ENCODE measurements at places on chromosomes 5 and 9. TPM values are rescaled to one million over a fixed set of nuclear protein-coding genes. Genes with fewer than 3 reads are reported as not detected.

Gene PCDHB9
- total RNA-seq: not detected

Gene ADAMTS19
- not detected for total RNA-seq

Gene SLC1A3
- not detected for total RNA-seq

Gene BASP1
- 0.33 TPM for total RNA-seq

Gene ACOT12
- total RNA-seq: not detected

Gene PALM2AKAP2
- total RNA-seq: 0.71 TPM

Gene SPOCK1
- not detected for total RNA-seq

Gene RGS14
- total RNA-seq: 49.3 TPM

Gene GRK6
- total RNA-seq: 149 TPM

Gene ROR2
- 0.43 TPM for total RNA-seq

Gene COL27A1
- 9.7 TPM for total RNA-seq

- H3K4me3 ChIP-seq: no peak overlapping the region
- no peaks in the 10 kb centered on the region for H3K36me3 ChIP-seq
- peaks cover 20% of the 10 kb centered on the region for H3K27me3 ChIP-seq
- H3K27ac ChIP-seq: no peak overlapping the region
- H3K4me1 ChIP-seq: peaks cover 11% of the 10 kb centered on the region
- no peak for DNase-seq
These were observed 31.8 kb upstream of the ERAP2 start for GRCh38 chr5:96844481-96844990.

GRCh38 chr9:92877531-92878430 is at the start of gene ZNF484:
Gene ZNF484, minus strand, starts transcription at chr9:92878038. Its CDS starts 3,009 bp downstream, at chr9:92875029.
- peaks cover 17% of the 10 kb centered on the region for H3K36me3 ChIP-seq
- DNase-seq: peak; percentile 98
- H3K4me3 ChIP-seq: peak within 1 kb of the TSS; percentile 98
- no peaks in the 10 kb centered on the region for H3K27me3 ChIP-seq
- H3K4me1 ChIP-seq: peaks cover 33% of the 10 kb centered on the region
- H3K27ac ChIP-seq: peak within 1 kb of the TSS; percentile 95

DNA sequence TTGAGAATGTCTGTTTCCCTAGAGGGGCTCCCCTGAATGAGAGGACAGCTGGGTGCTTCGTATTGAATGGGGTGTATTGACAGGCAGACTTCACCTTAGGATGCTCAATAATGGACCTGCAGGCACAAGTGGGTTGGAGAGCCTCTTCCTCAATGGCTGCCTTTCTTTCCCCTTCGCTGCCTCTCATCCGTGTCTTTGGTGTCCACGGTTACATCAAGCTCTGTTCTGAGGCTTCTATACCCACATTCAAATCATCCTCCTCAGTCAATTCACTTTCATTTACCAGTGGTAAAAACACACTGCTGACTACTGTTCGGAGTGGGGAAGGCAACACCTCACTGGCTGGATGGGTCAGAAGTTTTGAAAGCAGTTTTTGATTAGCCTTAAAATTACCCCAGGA is 20.6 kb downstream of the LIX1 start:
- H3K36me3 ChIP-seq: no peaks in the 10 kb centered on the region
- DNase-seq: no peak
- no peak overlapping the region for H3K4me3 ChIP-seq
- H3K4me1 ChIP-seq: no peaks in the 10 kb centered on the region
- H3K27me3 ChIP-seq: peaks cover 23% of the 10 kb centered on the region

DNA sequence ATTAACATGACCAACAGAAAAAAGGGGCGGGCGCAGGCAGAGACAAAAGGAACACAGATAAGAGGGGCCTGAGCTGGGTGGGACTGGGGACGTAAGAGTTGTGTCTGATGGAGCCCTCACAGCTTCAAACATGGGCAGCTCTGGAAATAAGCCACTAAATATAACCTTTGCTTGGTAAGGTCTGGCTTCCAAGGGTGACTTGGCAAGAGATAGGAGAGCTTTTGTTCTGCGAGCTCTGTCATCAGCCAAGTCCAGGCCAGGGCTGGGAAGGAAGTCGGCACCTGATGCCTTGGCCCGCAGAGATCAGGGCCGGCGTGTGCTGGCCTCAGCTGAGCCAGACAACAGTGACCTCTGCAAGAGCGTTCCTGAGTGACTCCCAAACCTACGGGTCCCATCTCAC is 11.8 kb downstream of the TRUB2 start:
- DNase-seq: no peak
- H3K36me3 ChIP-seq: peaks cover 29% of the 10 kb centered on the region
- no peak overlapping the region for H3K27ac ChIP-seq

GRCh38 chr9:87327575-87328125 is 170.0 kb upstream of the DAPK1 start:
- no peak for DNase-seq
- no peaks in the 10 kb centered on the region for H3K4me1 ChIP-seq
- no peak overlapping the region for H3K27ac ChIP-seq
- H3K27me3 ChIP-seq: no peaks in the 10 kb centered on the region

GRCh38 chr9:117907420-117907819 is 203.2 kb downstream of the TLR4 start:
- H3K27ac ChIP-seq: no peak overlapping the region
- H3K27me3 ChIP-seq: no peaks in the 10 kb centered on the region
- no peaks in the 10 kb centered on the region for H3K4me1 ChIP-seq
- no peaks in the 10 kb centered on the region for H3K36me3 ChIP-seq
- no peak for DNase-seq

GRCh38 chr5:35518104-35518503 is 99.6 kb upstream of the SPEF2 start:
- no peak overlapping the region for H3K27ac ChIP-seq
- H3K36me3 ChIP-seq: no peaks in the 10 kb centered on the region
- H3K4me1 ChIP-seq: no peaks in the 10 kb centered on the region
- H3K4me3 ChIP-seq: no peak overlapping the region
- DNase-seq: no peak
- peaks cover 3% of the 10 kb centered on the region for H3K27me3 ChIP-seq

- no peak overlapping the region for H3K27ac ChIP-seq
- DNase-seq: no peak
- no peaks in the 10 kb centered on the region for H3K4me1 ChIP-seq
- no peaks in the 10 kb centered on the region for H3K36me3 ChIP-seq
- H3K4me3 ChIP-seq: no peak overlapping the region
These were observed 15.1 kb upstream of the SLC2A6 start for GRCh38 chr9:133493845-133494540.

DNA sequence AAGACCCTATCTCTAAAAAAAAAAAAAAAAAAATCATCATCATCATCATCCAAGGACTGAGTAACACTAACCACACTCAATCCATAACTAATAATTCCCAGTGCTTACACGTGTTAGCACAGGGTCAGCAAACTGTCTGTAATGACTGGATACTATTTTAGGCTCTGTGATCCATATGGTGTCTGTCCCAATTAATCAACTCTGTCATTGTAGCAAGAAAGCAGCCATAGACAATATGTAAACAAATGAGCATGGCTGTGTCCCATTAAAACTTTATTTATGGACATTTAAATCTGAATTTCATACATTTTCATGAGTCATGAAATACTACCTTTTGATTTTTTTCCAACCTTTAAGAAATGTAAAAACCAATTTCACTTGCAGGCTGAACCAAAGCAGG is 148.4 kb downstream of the SIL1 start:
- DNase-seq: no peak
- no peaks in the 10 kb centered on the region for H3K4me1 ChIP-seq
- no peak overlapping the region for H3K27ac ChIP-seq
- no peak overlapping the region for H3K4me3 ChIP-seq
- no peaks in the 10 kb centered on the region for H3K36me3 ChIP-seq

DNA sequence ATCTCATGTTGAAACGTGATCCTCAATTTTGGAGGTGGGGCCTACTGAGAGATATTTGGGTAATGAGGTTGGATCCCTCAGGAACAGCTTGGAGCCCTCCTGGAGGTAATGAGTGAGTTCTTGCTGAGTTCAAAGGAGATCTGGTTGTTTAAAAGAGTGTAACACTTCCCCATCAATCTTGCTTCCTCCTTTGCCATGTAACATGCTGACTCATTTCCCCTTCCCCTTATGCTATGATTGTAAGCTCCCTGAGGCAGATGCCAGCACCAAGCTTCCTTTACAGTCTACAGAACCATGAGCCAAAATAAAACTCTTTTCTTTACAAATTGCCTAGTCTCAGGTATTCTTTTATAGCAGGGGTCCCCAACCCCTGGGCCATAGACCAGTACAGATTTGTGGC is 352.3 kb downstream of the SLCO4C1 start:
- H3K36me3 ChIP-seq: no peaks in the 10 kb centered on the region
- H3K4me1 ChIP-seq: peaks cover 3% of the 10 kb centered on the region
- H3K4me3 ChIP-seq: no peak overlapping the region
- H3K27me3 ChIP-seq: no peaks in the 10 kb centered on the region

- no peaks in the 10 kb centered on the region for H3K36me3 ChIP-seq
- no peak overlapping the region for H3K4me3 ChIP-seq
- no peak overlapping the region for H3K27ac ChIP-seq
- peaks cover 3% of the 10 kb centered on the region for H3K27me3 ChIP-seq
- no peak for DNase-seq
These were observed 189.3 kb downstream of the PAPPA start for GRCh38 chr9:116342941-116343340.

GRCh38 chr9:78032730-78033457 is 1.3 kb upstream of the GNAQ start:
- peak overlapping the region; percentile 88 for H3K4me3 ChIP-seq
- peaks cover 52% of the 10 kb centered on the region for H3K4me1 ChIP-seq
- H3K36me3 ChIP-seq: peaks cover 5% of the 10 kb centered on the region
- no peak for DNase-seq

- peaks cover 49% of the 10 kb centered on the region for H3K4me1 ChIP-seq
- H3K4me3 ChIP-seq: no peak overlapping the region
- no peak for DNase-seq
- H3K27me3 ChIP-seq: peaks cover 3% of the 10 kb centered on the region
- H3K36me3 ChIP-seq: no peaks in the 10 kb centered on the region
These were observed 138.5 kb downstream of the AOPEP start for GRCh38 chr9:94864862-94865509.

DNA sequence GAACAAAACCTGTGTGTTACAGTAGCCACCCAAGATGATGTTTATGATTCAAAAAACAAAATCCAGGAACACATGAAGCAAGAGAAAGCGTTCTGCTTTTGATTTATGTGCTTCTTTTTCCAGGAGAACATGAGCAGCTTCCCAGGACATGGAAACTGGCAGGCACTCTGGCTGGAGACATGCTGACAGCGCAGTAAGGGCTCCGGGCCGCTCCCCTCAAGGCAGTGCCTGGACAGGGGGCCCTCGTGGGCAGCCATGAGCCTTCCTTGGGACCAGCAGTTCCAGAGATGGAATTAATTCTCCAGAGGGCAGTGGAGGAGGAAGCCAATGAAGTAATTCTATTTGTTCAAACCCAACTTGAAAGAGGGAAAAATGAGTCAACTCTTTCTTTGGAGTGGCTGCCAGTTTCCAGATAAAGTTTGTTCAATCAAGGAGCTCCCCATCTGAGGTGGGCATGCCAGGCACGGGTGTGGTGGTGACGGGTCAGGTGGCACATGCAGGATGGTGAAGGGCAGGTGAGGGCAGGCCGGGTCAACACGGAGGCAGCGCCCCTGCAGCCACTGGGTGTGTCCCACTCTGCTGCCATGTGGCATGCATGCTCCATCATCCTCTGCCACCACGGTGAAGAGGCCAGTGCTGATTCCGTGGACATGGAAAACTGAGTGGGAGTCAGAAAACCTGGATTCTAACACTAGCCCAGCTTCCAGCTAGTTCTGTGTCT is 83.8 kb downstream of the OTULIN start:
- peaks cover 10% of the 10 kb centered on the region for H3K4me1 ChIP-seq
- H3K27me3 ChIP-seq: no peaks in the 10 kb centered on the region
- DNase-seq: no peak
- peaks cover 12% of the 10 kb centered on the region for H3K36me3 ChIP-seq

DNA sequence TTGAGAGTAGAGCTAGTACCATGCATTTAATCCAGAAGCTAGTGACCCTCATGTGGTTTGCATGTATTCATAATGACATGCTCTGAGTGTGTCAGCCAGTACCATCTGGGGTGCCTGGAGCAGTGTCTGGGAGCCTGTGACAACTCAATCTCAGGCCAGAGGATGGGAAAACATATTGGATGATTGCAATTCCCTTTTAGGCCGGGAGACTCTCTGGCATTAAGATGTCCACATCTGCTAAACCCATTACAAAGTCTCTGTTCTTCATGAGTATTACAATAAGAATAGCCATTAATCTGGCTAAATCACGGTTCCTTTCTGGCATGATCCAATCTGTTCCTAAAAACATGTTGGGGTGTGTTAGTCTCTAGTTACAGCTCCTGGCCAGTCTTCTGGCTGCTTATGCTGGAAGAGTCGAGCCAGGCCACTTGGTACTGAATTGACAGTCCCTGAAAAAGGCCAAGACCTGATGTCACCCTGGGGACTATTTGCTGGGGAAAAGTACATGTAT is 475.7 kb downstream of the ENC1 start:
- no peaks in the 10 kb centered on the region for H3K36me3 ChIP-seq
- H3K27ac ChIP-seq: no peak overlapping the region
- no peak for DNase-seq

DNA sequence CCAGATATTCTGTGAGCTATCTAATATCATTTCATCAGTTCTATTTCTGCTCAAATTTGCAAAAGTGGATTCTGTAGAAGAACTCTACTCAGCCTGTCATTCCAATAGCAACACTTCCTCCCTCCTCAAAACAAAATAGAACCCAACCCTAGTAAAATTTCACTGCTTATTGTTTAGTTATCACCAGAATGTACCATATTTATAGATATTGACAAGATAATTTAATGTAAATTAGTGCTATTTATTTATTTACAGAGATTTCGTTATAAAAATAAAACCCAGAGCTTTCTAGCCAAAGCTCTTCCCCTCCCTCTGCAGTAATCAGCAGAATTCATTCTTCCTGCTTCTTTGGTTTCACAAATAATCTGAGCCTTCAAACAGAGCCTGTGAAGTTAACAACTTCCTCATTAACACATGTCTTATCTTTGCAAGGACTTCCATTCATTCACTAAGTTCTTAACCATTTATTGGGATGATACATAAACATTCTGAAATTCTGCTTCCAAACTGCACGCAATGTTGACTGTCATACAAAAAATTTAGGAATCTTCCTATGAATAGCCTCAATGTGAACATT is 73.7 kb upstream of the PJA2 start:
- H3K4me1 ChIP-seq: no peaks in the 10 kb centered on the region
- no peak overlapping the region for H3K4me3 ChIP-seq
- no peaks in the 10 kb centered on the region for H3K36me3 ChIP-seq
- DNase-seq: no peak
- H3K27me3 ChIP-seq: no peaks in the 10 kb centered on the region

DNA sequence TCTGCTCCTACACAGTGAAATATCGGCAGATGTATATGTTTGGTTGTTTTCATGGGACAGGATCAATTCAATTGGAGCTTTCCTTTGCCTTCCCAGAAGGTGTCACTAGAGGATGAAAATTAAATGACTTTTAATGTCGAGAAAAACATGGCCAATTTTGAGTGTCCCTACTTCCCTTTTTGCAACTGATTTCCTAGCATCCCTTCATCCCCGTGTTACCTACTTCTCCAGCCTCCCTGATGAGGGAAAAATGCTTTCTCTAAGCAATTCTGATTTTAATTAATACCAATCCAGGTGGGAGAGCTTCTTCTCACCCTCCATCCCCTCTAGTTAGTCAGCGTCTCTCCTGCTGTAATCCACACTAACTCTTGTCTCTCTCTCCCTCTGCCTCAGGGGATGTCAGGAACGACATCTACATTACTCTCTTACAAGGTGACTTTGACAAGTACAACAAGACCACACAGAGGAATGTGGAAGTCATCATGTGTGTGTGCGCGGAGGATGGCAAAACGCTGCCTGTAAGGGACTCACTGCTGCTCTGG is 64.9 kb downstream of the DOCK2 start:
- H3K4me3 ChIP-seq: no peak overlapping the region
- H3K36me3 ChIP-seq: peaks cover 77% of the 10 kb centered on the region
- H3K27me3 ChIP-seq: no peaks in the 10 kb centered on the region
- H3K27ac ChIP-seq: peak overlapping the region; percentile 51
- DNase-seq: no peak
- H3K4me1 ChIP-seq: peaks cover 26% of the 10 kb centered on the region

GRCh38 chr5:151892393-151892792 is 32.3 kb downstream of the GLRA1 start:
- H3K36me3 ChIP-seq: no peaks in the 10 kb centered on the region
- H3K4me1 ChIP-seq: no peaks in the 10 kb centered on the region
- H3K27me3 ChIP-seq: peaks cover 2% of the 10 kb centered on the region
- DNase-seq: no peak
- H3K4me3 ChIP-seq: no peak overlapping the region
